Left hindlimb (tissue), 1 donor: ENCODE measurements at places on chromosomes 2 and 18.
A peak's percentile ranks its signal among the peaks of the same experiment; 100 is the strongest.

GRCh38 chr2:39780825-39781600 is 2.0 kb upstream of the THUMPD2 start:
- no peak for DNase-seq

- DNase-seq, result no peak
Measured at GRCh38 chr2:179771791-179772190, 89.6 kb downstream of the ZNF385B start.

DNA sequence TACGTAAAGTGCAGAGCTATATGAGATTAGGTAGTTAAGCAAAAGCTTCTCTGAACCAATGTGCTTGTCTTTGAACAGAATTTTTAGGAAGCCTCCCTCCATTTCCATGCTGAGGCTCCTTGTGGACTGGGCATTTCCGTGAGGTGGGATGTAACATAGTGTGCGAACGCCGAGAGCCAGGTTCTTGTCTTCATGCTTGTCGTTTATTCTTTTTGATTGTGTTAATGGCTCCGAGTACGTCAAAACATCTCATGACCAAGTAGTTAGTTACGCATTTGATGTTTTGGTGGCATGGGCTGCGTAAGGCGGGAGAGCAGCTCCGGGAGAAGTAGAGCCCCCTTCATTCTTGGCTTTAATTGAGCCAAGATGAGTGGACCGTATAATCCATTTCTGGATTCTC is 32.9 kb downstream of the DGKD start:
- DNase-seq, result no peak

- no peak for DNase-seq
Measured at GRCh38 chr2:130829015-130829414, 7.7 kb upstream of the ARHGEF4 start.

DNA sequence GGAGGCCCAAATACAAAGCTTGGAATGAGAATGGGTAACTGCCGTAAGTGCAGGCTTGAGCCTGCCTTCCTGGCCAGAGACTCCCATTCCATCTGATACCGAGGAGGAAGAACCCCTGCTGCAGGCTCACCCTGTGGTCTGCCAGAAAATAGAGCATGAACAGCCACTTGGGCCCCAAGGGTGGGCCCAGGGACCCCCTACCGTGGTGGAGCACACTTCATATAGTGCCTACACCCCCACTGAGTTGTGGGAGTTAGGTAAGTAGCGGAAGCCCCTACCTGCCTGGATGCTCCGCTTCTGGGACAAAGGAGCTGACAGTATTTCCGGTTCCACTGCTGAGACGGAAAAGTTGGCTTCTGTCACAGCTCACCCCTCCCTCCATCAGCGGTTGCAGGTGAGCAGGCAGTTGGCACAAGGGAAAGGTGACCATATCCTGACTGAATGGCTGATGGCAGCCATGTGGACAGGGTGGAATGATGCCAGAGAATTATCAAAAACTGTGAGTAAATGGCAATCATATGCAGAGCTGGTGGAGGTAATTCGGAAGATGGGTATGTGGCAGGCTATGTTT is 11.5 kb upstream of the C2orf42 start:
- no peak for DNase-seq

- no peak for DNase-seq
Measured at GRCh38 chr2:237324837-237325236, 89.1 kb downstream of the COL6A3 start.

DNA sequence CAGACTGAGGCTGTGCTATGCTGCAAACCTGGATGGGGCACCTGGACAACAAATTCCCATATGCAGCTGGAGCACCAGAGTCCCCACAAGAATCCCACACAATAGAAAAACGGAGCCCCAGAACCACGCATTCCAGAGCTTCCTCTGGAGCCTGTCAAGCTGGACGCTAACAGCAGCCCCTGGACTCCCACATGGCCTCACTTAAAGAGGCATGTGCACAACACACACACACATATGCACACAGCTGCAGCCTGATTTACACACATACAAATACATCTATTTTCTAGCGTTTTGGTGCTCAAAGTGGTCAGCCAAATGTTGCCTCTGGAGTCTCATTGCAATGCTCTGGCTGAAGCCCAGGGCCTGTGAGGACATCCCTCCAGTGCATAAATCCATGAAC is 632.7 kb upstream of the ID2 start:
- peak; percentile 73 for DNase-seq
